ENCODE measurements at places on chromosomes 11 and 22.

DNA sequence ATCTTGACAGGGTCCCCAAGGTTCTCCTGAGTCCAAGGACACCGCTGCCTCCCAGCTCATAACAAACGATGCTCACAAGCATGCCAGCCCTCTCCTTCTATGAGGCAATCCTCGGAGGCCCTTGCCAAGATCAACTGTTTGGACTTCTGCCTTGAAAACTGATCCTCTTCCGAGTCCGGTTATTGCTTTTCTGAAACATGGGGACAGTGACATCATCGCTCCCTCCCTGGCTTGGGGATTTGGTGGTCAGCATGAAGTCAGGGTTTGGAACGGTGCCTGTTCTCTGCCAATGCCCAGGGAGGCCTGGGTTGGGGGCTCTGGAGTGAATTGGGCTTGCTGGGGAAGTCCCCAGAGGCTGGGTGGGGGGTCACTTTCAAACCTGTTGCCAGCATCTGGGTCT lies 149.3 kb downstream of the FBXO7 start:
- DNase-seq, result no peak

GRCh38 chr11:87031433-87032170 lies 6.1 kb upstream of the TMEM135 start:
- DNase-seq, result no peak

- no peak for DNase-seq
These were observed 3.2 kb upstream of the KLHDC7B start for GRCh38 chr22:50542416-50542927.

DNA sequence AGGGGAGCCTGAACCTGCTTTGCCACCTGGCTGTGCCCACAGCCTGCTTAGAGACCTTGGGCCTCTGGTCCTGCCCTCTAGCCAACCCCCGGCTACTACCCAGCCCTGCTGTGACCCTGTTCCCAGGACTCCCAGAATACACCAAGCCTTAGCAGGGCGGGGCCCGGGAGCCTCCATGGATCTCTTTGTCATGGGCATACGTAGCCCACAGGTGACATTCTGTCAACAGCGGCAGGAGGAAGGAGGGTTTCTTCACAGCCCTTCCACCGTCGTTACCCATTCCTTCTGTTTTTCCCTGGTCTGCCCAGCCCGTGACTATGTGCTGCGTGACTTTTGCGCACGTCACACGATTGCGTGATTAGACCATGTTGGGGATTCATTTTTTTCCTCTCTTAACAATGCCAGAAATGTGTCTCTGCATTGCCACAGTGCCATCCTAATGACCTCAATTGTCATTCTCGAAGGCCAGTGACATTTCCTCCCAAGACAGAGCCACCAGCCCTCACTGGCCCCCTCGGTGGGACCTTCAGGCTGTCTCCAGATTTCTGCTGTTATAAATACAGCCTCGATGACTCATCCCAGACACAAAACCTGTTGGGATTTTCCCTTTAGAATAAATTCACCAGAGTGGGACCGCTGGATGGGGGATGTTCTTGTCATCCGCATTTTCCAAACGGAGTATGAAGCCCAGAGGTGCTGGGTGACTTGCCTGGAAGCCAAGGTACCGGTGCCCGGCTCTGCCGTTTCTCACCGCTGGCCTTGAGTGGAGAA lies 9.0 kb downstream of the SYT12 start:
- DNase-seq, result no peak

DNA sequence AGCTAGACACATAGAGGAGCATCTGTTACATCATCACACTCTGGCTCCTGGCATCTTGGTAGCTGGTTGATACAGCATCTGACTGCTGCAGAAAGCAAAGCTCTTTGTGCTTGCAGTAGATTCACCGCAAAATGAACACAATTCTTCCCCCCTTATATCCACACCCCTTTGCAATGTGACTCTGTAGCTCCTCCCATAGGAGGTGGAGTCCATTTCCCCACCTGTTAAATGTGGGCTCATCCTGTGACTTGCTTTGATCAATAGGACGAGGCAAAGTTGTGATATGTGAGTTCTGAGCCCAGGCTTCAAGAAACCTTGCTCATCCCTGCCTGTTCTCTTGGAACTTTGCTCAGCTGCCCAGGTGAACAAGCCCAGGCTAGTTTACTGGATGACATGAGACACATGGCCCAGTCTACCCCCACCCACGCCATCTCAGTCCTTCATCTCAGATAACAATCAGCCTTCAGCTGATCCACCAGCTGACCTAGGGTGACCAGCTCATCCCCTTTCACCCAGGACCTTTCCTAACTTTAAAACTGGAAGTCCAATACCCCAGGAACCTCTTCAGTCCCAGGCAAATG lies 272.2 kb downstream of the TENM4 start:
- peak; percentile 31 for DNase-seq

DNA sequence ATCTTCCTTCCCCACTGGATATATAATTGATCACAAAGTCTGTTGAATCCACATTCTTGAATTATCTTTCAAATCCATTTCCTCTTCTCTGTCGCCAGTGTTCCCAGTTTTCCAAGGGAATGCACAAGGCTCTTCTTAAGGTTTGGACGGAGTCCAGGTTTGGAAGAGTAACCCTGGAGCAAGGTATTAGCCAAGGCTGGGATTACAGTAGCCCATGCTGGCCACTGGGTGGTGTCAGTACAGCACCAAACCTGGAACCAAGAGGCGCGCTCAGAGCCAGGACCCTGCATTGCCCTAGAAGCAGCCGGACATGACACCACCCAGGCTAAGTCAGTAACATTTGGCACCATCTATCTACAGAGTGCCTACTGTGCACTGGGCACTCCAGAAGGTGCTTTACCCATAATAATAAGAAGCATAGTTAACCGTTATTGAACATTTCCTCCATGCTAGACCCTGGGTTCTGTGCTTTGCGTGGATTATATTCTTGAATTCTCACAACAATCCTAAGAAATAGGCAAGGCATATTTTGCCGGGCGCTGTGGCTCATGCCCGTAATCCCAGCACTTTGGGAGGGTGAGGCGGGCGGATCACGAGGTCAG lies 48.0 kb upstream of the CLPB start:
- DNase-seq, result peak; percentile 83

- DNase-seq, result no peak
These were observed 223.8 kb downstream of the LRRC4C start for GRCh38 chr11:41235668-41236067.

DNA sequence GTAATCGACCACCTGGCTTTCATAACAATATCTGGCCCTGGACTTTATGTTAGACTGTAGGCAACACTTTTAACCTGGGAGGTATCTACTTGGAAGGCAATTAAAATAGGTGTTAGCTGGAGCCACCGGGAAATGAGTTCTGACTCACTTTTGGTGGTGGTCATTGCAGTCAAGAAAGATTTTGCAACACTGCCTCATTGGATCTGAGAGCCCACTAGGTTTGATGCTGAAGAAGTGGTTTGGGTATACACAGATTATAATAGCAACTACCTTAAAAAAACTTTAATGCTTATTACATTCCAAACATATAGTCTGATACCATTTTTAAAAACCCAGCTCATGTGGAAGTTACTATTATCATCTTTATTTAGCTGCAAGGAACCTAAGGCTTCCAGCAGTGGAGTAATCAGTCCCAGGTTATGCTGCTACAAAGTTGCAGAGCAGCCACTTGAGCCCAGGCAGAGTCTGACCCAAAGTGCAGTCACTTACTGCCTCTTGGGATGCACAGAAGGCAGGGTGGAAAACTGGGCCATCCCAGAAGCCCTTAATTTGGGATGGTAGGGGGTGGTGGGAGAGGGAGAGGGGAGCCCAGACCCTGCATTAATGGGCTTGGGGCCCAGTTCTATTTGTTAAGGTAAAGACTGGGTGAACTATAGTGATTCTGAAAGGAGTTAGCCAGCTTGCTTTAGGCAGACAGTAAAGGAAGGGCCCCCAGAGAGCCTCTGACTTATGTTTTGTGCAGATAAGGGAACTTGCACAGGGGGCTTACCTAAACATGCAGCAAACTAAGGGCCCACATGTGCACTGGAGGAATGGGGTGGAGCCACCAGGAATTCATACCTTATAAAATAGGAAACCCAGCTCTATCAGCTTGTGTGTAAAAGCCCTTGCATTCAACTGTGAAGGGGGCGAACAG lies 149.4 kb downstream of the SNX19 start:
- no peak for DNase-seq

GRCh38 chr11:94826415-94826814 lies 58.3 kb downstream of the AMOTL1 start:
- DNase-seq, result no peak

- no peak for DNase-seq
These were observed 32.2 kb downstream of the LIMK2 start for GRCh38 chr22:31244046-31244942.

DNA sequence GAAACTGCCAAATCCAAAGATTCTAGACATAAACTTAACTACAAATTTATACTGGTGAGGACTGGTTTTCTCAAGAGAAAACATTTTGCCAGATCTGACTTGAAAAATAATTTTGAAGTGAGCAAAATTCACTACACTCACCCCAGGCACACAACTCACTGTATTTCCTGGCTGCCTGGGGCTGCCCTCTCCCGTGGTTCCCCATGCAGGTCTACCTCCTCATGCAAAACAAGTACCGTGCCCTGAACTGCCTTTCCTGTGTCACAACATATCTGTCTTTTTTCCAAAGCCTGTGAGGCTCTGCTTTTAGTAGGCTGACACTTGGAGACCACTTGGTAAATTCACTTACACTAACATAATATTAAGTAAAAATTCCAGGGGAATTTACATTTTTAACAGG lies 76.4 kb downstream of the LIF start:
- no peak for DNase-seq
